ENCODE measurements at places on chromosomes 1 and 21.
A peak's percentile ranks its signal among the peaks of the same experiment; 100 is the strongest.

DNA sequence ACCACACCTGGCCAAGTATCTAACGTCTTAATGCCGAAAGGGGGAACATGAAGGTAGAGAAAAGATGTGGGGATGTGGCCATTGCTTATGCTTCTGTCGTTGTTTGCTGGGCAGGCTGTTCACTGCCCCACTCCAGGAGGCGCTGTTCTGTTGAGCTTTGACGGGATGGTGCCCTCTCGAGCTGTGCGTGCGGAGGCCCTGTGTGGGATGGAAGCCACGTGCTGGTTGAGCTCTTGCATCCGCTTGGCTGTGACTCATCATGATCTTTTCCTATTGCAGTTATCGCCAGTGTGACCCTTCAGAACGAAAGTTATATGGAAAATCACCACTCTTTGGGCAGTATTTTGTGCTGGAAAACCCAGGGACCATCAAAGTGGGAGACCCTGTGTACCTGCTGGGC is 26.3 kb downstream of the MTARC1 start:
- no peaks in the 10 kb centered on the region for H3K4me1 ChIP-seq
- DNase-seq = no peak
- H3K27ac ChIP-seq = no peak overlapping the region
- H3K4me3 ChIP-seq = no peak overlapping the region
- no peaks in the 10 kb centered on the region for H3K27me3 ChIP-seq

DNA sequence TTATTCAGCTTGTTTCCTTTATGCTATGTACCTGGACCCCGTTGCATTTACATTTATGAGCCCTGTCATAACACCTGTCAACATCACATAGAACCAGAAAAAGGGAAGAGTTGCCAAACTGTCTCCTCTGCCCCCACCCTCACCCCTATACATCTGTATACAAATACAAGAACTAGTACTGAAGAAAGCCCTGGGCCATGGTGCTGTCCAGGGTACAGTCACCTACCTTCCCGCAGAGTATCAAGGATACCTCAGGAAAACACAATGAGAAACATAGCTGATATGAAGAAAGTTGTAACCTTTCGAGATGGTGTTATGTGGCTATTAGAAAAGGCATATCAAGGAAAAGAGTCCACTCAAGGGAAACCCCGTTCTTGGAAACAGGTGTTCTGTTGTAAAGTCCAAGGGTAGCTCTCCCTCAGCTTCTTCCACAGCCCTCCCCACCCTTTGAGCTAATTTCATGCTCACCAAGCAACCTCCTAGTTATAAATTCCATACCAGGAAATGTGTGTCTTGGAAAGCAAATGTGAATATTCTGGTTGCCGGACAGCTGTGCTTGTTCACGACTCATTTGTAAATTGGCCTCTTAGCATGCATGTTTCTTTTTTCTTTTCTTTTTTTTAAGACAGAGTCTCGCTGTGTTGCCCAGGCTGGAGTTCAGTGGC is 16.7 kb upstream of the AVPR1B start:
- no peak overlapping the region for H3K4me3 ChIP-seq
- no peak for DNase-seq
- no peaks in the 10 kb centered on the region for H3K36me3 ChIP-seq
- H3K4me1 ChIP-seq = no peaks in the 10 kb centered on the region

DNA sequence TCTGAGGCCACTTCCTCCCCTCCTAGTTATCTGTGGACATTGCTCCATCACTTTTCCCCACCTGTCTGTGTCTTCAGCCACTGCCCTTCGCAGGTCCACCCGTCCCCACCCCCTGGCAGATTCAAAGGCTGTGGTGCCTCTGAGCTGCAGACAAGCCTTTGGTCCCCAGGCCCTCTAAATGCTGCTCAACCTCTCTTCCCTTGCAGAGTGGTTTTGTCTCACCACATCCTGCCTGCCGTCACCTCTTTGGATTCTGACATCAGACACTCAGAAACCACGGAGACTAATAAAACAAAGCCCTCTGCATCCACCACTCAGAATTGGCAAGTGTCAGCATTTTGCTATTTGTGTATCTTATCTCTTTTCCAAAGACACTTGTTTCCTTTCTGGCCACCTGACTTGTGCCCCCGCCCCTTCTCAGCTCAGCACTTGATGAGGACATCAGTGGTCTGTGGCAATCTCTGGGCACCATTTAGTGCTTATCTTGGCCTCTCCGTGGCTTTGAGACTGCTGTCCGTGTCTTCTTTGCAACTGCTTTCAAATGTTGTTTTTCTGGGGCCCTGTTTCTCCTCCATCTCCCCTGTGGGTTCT is 7.7 kb downstream of the CNIH3 start:
- DNase-seq = no peak
- no peaks in the 10 kb centered on the region for H3K4me1 ChIP-seq
- no peak overlapping the region for H3K27ac ChIP-seq
- H3K27me3 ChIP-seq = peaks cover 29% of the 10 kb centered on the region

DNA sequence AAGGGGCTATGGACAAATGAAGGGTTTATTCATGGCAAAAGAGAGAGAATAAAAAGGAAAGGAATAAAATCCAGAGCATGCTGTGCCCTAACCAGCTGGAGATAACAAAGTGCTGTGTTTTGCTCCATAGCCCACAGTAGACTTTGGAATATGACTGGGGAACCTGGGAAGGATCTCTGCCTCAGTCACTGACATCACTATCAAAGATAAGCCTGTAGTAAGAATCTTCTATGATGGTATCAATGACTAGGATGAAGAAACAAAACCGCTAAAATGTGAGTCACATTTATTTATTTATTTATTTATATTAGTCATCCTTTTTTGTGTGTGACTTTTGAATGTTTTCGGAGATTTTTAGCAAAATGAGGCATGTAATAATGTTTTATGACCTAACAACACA is 56.3 kb downstream of the NVL start:
- DNase-seq = no peak
- H3K27ac ChIP-seq = no peak overlapping the region
- no peaks in the 10 kb centered on the region for H3K36me3 ChIP-seq
- H3K27me3 ChIP-seq = no peaks in the 10 kb centered on the region
- H3K4me3 ChIP-seq = no peak overlapping the region

GRCh38 chr21:38389354-38389676 is 109.0 kb downstream of the ERG start:
- no peaks in the 10 kb centered on the region for H3K27me3 ChIP-seq
- H3K4me3 ChIP-seq = no peak overlapping the region
- no peaks in the 10 kb centered on the region for H3K36me3 ChIP-seq

GRCh38 chr1:210123383-210123782 is 109.2 kb upstream of the SERTAD4 start:
- no peaks in the 10 kb centered on the region for H3K36me3 ChIP-seq
- H3K4me3 ChIP-seq = no peak overlapping the region
- no peaks in the 10 kb centered on the region for H3K4me1 ChIP-seq
- no peak overlapping the region for H3K27ac ChIP-seq

DNA sequence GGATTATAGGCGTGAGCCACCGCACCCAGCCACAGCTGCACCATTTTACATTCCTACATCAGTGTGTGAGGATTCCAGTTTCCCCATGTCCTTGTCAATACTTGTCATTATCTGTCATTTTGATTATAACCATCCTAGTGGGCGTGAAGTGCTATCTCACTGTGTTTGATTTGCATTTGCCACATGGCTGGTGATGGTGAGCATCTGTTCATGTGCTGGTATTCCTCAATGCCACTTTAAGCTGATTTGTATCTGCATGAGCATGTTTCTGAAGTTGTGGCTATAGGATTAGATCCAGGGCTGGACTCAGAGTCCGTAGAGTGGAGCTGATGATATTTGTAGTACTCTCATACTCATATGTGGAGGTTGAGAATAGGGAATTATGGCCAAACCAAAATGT is 36.6 kb downstream of the SRRM1 start:
- H3K4me3 ChIP-seq = no peak overlapping the region
- H3K27ac ChIP-seq = no peak overlapping the region
- H3K27me3 ChIP-seq = no peaks in the 10 kb centered on the region
- DNase-seq = no peak
- no peaks in the 10 kb centered on the region for H3K4me1 ChIP-seq
- no peaks in the 10 kb centered on the region for H3K36me3 ChIP-seq

DNA sequence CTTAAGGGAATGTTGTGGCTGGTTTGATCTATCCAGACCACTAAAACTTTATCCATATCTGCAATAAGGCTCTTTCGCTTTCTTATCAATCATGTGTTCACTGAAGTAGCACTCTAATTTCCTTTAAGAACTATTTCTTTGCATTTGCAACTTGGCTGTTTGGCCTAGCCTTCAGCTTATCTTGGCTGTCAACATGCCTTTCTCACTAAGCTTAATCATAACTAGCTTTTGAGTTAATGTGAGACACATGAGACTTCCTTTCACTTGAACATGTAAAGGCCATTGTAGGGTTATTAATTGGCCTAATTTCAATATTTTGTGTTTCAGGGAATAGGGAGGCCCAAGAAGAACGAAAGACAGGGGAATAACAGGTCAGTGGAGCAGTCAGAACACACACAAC is 124.7 kb downstream of the TNFSF18 start:
- DNase-seq = no peak
- H3K27me3 ChIP-seq = no peaks in the 10 kb centered on the region
- H3K4me3 ChIP-seq = no peak overlapping the region
- H3K36me3 ChIP-seq = no peaks in the 10 kb centered on the region

DNA sequence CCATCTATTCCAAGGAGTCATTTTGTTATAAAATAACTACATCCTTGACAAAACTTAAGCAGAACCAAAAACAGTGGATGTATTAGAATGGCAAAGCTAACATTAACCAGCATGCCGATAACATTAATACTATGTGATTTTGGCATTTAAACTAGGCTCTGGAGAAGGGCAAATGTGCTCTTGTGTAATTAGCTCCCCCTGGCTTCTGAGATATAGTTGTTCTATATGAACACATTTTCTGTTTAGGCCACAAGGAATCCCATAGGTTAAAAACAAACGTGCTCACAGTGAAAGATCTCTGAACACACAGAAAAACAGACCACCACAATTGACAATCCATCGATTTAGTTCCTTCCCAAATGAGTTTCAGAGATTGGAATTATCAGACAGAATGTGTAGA is 57.4 kb upstream of the TARS2 start:
- H3K4me1 ChIP-seq = no peaks in the 10 kb centered on the region
- DNase-seq = no peak
- H3K36me3 ChIP-seq = no peaks in the 10 kb centered on the region
- H3K27ac ChIP-seq = no peak overlapping the region
- no peaks in the 10 kb centered on the region for H3K27me3 ChIP-seq

DNA sequence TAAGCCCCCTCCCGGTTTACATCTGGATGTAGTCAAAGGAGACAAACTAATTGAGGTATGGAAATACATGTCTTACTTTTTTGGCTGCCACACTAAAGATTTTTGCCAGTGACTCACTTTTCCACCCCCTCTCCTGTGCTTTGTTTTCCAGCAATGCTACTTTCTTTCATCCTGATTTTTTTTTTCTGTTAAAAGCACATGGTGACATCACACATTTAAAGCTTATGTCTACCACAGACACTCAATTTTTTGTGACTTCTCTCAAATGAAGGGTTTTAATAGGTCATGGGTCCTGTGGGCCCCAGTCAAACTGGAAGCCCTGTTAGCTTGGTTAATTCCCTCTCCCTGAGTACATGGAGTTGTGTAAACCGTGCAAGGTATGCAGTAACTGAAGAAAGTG is 2.2 kb downstream of the PPP1R8 start:
- H3K4me3 ChIP-seq = peak overlapping the region; percentile 89
- no peak for DNase-seq
- no peaks in the 10 kb centered on the region for H3K27me3 ChIP-seq
- H3K36me3 ChIP-seq = peaks cover 6% of the 10 kb centered on the region
- H3K4me1 ChIP-seq = peaks cover 9% of the 10 kb centered on the region
- H3K27ac ChIP-seq = no peak overlapping the region

- H3K27ac ChIP-seq = no peak overlapping the region
- H3K4me1 ChIP-seq = peaks cover 4% of the 10 kb centered on the region
- no peaks in the 10 kb centered on the region for H3K27me3 ChIP-seq
Measured at GRCh38 chr1:210482945-210483617, 154.4 kb downstream of the HHAT start.

- peaks cover 20% of the 10 kb centered on the region for H3K4me1 ChIP-seq
- H3K27ac ChIP-seq = no peak overlapping the region
- no peak for DNase-seq
- H3K4me3 ChIP-seq = no peak overlapping the region
Measured at GRCh38 chr1:117182319-117182718, 28.4 kb downstream of the VTCN1 start.

DNA sequence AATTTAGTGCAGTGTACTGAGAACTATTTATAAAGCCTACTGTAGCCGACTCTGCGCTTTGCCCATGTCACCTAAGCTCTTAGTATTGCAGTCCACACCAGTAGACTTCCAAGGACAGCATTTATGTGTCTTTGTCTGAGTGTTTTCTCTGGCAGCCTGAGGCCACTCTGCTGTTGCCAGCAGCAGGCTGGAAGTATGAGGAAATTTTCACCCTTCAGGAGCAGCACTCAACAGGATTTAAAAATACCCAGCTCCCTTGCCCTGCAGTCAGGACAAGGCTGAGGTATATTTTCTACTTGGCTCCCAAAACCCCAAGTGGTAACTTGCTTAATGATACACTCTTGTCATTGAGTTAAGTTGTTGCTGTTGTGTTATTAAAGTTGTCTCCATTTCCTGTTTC is 230.1 kb downstream of the SRGAP2C start:
- no peak overlapping the region for H3K4me3 ChIP-seq
- DNase-seq = no peak
- H3K27ac ChIP-seq = no peak overlapping the region
- no peaks in the 10 kb centered on the region for H3K36me3 ChIP-seq
- H3K4me1 ChIP-seq = no peaks in the 10 kb centered on the region
- no peaks in the 10 kb centered on the region for H3K27me3 ChIP-seq

- peaks cover 6% of the 10 kb centered on the region for H3K27me3 ChIP-seq
- no peak for DNase-seq
- no peak overlapping the region for H3K27ac ChIP-seq
- H3K4me3 ChIP-seq = no peak overlapping the region
Measured at GRCh38 chr1:3049164-3049563, 19.8 kb upstream of the PRDM16 start.

GRCh38 chr1:43315963-43316737 is 15.4 kb downstream of the TIE1 start:
- DNase-seq = no peak
- H3K4me1 ChIP-seq = no peaks in the 10 kb centered on the region
- H3K36me3 ChIP-seq = no peaks in the 10 kb centered on the region
- no peaks in the 10 kb centered on the region for H3K27me3 ChIP-seq

GRCh38 chr1:93839753-93840152 is 39.3 kb downstream of the DNTTIP2 start:
- no peaks in the 10 kb centered on the region for H3K4me1 ChIP-seq
- no peak overlapping the region for H3K4me3 ChIP-seq
- H3K36me3 ChIP-seq = no peaks in the 10 kb centered on the region
- no peak for DNase-seq
- no peaks in the 10 kb centered on the region for H3K27me3 ChIP-seq
- H3K27ac ChIP-seq = no peak overlapping the region
